ENCODE measurements at places on chromosomes 7 and 10.

DNA sequence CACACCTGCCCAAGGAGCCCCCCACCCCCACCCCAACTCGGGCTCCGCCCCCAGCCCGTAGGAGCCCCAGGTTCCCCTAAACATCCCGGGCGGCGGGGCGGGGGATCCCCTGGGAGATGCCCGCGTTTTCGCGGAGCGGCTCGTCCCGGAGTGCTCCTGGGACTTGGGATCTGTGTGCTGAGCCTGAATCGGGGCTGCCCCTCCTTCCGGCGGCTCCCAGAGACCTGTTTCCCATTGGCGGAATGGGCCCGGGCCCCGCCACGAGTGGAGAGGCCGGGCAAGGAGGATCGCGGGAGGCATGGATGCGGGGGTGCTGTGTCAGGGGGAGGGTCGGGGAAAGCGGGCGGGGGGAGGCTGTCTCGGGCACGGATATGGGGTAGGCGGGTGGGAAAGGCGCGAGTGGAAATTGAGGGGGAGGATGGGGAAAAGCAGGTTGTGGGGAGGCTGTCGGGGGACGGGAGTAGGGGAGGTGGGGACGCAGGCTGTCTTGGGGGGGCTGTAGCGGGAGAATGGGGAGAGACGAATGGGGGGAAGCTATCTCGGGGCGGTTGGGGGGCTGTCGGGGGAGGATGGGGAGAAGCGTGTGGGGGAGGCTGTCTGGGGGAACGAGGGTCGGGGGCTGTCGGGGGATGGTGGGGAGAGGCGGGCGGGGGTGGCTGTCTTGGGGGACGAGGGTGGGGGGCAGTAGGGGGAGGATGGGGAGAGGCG is 572 bp upstream of the BHLHA15 start:
- DNase-seq = no peak

DNA sequence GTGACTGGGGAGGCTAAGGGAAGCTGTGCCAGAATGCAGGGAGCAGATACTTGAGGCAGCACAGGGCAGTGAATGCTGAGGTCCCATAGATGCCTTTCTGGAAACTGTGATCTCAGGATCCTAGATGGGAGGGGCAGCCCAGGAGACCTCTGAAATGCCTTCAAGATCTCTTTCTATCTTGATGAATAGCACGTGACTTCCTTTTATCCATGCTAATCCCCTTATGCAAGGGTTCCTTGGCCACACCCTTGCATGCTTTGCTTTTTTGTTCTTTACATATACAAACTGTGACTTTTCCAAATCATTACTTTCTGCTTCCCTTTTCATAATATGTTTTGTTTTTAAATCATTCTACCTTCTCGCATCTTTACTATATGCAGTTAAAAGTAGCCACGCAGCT is 14.7 kb downstream of the ATRNL1 start:
- no peak for DNase-seq

DNA sequence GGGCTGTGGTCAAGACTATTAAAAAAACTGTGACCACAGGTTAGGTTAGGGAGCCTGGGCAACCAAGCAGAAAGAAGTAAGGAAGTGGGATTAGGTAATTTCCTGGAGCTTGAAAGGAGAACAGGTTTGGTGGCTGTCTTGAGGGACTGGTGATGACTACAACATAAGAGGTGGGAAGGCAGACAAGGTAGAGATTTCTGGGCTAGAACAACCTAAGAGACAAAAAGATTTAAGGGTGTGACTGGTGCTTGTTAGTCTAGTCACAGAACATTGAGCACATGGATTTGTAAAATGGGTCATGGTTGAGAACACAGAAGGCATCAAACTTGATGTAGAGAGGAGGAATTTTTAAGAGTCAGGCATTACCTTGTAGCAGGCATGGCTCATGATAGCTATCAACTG is 123.7 kb upstream of the ASAH2 start:
- DNase-seq = no peak

DNA sequence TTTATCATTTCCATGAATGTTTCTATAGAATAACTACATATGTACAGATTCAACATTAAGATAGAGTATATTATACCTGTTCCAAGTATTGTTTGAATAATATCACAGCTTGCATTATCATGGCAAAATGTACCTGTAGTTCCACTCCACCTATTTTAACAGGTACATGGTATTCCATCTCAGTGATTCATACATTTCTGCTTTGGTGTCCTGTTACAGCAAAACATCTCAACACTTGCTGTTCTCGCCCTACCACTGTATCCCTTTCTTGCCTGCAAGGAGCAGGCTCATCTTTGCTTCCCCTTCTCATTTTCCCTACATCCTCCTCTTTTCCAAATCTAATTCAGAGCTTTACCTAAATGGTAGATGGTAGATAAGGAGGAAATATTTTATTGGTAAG is 27.1 kb upstream of the SGCE start:
- DNase-seq = no peak

DNA sequence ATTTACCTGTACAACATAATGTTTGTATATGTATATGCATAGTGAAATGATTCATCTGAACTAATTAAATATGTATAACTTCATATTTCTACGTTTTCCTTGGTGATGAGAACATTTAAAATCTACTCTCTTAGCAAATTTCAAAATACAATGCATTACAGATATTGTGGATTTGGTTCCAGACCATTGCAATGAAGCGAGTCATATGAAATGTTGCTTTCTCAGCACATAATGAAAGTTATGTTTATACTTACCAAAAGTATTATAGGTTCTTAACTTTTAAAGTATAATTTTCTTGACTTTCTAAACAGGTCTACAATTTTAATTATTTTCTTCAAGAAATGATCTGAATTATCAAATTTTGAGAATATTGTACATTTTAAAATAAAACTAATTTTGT is 189.2 kb downstream of the CSTF2T start:
- DNase-seq = no peak

GRCh38 chr7:18890134-18890533 is 227.3 kb downstream of the TWIST1 start:
- peak; percentile 86 for DNase-seq

- DNase-seq = no peak
These were observed 5.5 kb upstream of the IQUB start for GRCh38 chr7:123539871-123540270.

DNA sequence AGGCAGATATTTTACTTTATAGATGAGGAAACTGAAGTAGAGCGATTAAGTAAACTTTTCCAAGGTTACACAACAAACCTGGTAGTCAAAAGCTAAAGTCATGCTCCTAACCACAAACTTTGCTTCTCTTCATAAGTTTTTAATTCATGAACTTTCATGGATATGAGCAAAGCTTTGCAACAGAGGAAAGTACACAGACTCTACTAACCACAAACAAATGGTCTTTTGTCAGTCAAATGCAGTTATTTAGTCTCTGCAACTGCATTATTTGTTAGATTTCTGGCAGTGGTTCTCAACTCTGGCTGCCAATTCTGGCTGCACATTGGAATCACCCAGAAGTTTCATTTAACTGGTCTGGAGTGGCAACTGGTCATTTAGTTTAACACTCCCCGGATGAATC is 140.6 kb upstream of the TMEM168 start:
- peak; percentile 38 for DNase-seq

DNA sequence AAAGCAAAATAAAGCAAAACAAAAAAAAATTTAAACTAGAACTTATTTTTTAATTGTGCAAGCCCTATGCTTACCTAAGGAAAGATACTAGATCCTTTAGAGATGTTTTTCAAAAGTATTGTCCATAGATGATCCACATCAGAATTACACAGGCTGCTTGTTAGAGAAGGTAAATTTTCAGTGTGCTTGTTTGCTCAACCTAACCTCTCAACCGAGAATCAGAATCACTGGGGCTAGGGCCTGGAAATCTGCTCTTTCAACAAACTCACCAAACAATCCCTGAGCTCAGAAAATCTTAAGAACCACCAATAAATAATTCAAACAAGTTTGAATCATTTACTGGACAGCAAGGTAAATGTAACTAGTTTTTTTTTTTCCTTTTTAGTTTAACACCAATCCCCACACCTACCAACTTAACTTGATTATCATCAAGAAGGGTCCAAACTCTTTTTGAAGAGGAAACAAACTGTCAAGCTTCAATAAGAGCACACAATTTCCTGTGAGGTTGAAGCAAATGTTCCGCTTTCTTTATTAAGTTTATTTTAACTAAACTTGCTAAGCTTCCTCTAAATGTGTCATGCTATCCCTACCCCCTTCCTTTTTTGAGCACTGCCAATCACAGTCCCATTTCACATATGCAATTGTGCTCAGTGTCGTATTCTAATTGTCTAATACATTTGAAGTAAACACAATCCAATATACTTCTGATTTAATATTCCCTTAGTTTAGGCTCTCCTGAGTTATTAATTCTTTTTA is 7.4 kb upstream of the TSPAN33 start:
- DNase-seq = no peak

DNA sequence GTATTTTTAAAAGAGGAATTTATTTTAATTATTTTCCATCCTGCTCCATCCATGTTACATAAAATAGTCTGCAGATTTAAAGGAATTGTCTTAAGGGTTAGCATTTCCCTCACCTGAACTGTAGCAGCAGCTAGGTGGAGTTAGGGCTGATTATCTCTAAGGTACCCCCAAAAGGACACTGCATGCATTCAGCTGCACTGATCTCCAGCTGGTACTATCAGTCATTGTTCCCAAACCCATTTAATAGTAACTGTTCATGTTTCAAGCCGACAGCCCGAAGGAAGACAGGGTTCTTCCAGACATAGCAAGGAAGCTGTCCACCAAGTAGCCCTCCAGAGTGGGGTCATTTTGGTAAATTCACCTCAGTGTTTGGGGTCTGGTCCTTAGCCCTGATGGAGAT is 48.7 kb downstream of the FAM171A1 start:
- DNase-seq = no peak

DNA sequence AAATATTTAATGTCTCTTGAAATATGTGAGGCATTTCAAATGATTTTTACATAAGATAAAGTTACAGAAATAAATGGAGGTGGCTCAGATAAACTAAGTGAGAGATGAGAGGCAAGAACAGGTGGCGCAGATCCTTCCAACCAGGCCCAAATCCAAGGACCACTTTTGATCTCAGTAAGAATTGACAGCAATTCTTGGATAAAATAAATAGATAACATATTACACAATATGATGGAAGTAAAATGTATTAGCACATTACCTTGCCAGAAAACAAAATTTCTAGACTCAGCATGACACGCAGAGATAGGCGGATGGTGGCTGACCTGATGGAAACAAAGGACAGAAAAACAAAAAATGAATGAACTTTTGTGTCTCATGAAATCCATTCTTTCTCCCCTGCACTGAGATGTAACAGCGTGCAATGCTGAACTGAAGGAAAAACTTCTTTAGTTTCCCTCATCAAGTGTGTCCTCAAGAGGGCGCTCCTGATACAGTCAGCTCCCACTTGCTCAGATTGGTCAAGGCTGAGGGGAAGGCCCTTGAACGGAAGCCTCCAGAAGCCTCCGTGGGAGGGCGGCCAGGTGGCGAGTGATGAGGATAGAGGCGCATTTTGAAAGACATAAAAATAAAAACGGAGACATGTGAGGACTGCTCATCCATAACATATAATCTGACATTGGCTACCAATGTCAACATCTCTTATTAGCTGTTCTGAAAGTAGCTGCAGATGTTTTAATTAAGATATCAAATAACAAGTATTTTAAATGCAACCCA is 62.8 kb upstream of the GSDME start:
- peak; percentile 83 for DNase-seq

All from HFFc6 (cell line).